ENCODE measurements at places on chromosomes 6 and 20.

DNA sequence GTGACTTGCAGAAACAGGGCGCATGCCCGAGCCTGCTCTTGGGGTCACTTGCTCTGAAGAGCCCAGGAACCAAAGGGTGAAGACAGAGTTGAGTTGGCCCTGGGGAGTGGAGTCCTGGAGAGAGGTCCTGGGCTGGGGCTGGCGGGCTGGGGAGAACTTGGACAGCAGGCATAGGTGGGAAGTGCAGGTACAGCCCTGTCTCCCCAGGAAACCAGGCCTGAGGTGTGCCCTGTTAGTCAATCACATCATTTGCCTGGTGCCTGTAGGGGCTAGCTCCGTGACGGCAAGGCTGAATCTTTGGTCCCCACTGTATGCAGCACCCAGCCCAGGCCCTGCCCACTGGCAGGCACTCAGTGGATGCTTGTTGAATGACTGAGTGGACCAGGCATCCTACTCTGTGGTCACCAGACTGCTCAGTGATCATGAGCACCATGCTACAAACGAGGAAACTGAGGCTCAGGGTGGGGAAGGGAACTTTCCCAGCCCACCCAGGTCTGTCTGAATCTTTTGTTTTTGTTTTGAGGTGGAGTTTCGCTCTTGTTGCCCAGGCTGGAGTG is 15.6 kb upstream of the NOL4L start:
- DNase-seq, result no peak

DNA sequence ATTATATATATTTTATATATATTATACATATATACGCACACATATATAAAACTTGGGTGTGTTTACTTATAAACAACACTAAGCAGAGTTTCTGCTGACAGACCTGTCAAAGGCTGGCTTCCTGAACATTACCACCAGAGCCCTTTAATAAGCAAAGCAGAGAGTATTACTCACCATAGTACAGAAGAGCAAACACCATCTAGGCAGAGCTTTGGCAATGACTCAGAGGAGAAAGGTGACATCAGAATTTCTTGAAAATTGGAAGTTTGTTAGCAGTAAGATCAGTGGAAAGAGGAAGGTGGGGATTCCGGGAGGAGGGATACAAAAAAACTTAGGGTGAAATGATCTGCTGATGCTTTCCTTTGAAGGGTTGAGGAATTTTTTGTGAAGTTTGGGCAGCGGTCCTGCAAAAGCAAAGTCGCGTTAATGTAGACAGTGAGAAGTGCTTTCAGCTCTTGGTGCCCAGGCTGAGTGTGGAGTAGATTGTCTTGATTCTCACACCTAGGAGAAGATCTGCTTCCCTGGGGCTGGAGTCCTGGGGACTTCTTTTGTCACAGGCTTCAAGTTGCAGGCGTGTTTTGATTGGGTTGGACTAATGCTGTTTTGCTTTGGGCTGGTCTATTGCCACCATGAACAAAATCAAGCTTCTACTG is 109.6 kb upstream of the BACH2 start:
- no peak for DNase-seq

DNA sequence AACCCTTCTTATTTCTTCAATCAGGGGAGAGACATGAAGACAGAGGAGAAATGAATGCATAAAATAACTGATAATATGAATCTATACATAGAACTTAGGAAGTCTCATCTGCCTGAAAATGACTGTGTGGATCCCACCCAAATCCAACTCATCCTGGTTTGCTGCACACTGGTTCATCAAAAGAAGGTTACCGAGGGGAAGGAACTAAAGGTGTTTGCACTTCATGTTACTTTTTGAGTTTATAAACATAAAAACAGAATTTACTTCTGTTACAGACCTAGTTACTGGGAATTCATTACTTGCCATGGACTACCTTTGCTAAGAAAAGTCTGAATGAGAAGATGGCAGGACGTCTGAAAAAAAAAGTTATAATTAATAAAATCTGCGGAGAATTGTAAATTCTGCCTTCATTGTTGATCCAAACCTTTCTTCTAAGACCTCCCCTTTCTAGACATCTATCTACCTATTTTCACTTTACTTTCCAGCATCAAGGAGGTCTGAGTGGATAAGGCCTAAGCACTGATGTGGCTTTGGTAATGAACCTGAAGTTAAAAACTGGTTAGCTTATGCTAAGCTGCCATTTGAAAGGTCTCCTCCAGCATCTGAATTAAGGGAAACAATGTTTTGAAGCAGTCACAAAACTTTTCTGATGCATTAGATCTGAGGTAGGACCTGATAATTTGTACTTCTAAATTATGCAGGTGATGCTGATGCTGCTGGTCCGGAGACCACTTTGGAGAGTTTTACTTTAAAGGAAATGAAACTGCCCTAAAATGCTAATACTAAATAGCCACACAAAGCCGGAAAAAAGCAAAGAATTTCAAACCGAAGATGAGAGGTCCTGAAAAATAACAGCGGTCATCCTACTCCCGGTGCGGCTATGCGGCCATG is 84.0 kb downstream of the HFE start:
- DNase-seq, result no peak

DNA sequence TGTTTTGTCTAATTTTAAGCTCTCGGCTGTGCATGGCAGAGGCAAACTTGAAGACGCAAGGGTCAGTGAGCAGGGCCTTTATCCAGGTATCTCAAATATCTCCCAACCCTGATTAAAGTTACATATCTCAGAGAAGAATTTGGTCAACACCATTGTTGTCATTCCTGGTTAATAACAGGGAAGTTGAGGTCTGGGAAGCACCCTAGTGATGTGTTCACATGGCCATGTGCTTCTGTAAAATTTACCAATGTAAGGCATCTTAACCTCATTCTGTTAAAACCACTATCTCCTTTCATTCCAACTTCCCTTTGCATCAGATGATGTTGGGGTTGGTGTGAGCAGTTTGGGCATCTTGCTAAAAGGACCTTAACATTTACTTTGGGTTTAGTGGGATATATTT is 4.0 kb upstream of the FAM110A start:
- DNase-seq, result no peak

DNA sequence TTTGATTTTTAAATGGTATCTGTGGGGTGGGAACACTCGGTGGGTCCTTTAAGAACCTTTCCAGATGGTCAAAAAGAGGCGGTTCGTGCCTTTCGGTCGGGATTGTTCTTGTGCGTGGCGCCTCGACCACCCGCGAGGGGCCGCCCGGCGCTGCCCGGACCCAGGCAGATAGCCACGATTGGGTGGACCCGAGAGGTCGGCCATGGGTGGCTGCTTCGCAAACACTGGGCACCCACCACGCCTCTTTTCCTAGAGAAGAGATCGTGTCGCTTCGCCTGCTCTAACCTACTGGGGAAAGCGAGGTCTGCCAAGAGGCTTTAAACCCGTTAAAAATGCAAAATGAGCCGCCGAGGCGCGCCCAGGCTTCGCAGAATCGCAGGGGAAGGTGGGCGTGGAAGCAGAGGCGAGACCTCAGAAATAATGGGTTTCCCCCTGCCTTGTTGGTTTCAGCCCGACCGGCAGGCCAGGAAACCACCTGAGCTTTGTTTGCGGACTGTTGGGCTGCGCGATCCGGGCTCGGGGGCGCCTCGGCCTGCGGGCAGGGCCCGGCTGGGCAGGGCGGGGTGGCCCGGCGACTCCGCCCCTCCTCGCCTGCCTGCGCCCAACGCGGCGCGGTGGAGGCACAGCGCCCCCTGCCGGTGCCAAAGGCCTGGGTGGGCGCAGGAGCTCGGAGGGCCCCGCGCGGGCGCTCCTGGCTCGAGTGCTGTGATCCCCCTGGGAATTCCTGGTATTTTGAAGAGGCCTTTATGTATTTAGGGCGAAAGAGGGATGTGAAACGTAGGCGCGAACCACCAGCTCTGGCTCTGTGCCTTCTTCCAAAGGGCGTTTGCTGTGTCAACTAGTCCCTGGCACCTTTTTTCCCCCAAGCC is 1.6 kb downstream of the MARCKS start:
- peak; percentile 90 for DNase-seq

- DNase-seq, result no peak
These were observed 96.3 kb downstream of the GMPR start for GRCh38 chr6:16334671-16335070.

DNA sequence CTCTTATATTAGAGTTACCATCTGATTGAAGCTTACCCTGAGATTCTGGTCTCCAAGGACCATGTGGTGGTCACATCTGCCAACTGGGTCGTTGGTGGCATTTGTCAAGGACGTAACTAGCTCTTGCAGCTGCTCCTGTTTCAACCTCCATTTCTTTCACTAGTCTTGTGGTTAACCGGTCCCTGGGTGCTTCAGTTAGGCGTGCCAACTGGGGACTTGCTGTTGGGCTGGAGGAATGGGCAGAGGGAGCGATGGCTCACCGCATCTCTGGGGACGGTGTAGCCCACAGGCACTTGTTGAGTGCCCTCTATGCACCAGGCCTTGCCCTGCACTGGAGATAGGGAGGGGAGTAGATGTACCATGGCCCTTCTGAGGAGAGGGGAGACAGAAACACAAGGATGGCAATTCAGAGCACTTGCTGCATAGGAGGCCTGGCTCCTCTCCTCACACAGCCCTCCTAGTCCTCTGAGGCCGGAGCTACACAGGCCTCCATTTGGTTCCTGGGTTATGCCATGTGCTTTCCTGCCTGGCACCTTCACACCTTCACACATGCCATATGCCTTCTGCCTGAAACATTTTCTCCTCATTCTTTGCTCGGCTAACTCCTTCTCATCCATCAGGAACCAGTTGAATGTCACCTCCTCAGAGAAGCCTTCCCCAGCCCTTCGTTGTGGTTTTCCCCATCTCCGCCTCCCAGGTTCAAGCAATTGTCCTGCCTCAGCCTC is 20.0 kb upstream of the ASXL1 start:
- DNase-seq, result no peak

DNA sequence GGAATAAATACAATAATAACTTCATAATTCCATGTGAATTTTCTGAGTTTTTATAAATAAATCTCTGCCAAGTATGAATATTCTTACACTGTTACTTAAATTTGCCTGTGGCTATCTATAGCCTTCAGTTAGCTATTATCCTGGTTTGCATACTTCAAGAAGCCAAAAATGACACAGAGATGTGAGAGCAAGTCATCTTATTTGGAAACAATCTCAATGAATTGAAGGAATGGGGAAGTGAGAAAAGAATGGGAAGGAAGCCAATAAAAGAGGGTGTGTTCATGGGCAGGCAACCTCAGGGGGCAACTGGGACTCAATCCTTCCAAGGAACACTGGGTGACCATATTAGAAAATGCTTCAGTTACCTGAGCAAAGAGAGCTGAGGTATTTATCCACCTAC is 9.9 kb downstream of the HAO1 start:
- no peak for DNase-seq

DNA sequence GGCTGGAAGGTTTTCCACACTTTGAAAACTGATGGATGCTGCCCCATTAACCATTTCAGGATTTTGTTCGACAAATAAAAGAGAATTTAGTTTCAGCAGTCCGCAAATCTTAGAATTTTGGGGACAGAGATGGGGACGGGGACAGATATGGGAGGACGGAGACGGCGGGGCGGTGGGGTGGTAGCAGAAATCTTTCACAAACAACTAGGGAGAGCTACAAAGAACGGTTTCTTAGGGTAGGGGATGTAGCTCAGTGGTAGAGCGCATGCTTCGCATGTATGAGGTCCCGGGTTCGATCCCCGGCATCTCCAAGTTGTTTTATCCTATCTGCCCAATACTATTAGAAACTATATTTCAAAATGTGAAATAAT is 15.1 kb downstream of the HMGN4 start:
- peak; percentile 75 for DNase-seq

DNA sequence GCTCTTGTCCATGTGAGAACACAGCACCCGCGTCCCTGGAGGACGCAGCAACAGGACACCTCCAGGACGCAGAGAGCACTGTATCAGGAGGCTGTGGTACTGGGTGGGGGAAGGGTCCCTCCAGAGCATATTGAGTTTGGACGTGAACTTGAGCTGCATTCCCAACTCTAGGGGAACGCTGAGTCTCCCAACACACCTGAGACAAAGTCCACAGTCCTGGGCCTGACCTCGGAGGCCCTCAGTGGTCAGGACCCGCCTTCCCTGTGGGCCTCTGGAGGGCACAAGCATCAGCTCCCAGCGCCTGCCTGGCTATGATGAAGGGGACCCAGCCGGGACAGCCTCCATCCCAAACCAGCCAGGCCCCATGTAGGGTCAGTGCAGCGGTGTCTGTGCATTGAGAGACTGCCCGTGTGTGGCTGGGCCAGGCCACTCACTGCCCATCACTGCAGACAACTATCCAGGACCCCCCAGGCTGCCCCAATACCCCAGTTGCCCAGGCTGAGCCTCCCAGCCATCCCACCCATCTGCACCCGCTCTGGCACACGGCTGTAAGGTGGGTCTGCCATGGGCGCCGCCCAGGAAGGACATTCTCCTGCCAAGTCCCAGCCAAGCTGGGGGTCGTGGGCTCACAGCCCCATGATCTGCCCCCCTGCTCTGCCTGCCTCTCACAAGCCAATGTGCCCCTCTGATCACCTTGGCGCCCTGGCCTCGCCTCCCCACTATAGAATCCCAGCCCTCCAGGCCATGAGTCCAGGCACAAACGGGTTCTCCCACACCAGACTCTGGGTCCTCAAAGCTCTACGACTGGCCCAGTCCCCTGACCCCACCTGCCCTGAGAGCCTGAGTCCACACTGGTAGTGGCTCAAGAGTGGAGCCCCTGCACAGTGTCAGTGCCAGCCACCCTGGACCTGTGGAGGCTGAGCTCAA is 115.7 kb downstream of the TAF4 start:
- DNase-seq, result no peak

- DNase-seq, result no peak
These were observed 557.5 kb upstream of the NOX3 start for GRCh38 chr6:156013155-156013554.

All from WTC11 (cell line).